Testis (tissue), 5 donors: ENCODE measurements at places on chromosomes 1 and 21.
A peak's percentile ranks its signal among the peaks of the same experiment; 100 is the strongest.

DNA sequence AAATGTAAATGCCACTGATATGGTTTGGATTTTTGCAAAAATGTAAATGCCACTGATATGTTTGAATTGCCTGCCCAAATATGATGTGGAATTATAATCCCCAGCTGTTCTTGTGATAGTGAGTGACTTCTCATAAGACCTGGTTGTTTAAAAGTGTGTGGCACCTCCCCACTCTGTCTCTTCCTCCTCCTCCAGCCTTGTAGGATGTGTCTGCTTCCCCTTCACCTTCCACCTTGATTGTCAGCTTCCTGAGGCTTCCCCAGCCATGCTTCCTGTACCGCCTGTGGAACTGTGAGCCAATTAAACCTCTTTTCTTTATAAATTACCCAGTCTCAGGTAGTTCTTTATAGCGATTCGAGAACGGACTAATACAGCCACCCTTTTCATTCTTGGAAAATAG is 1.3 kb upstream of the CCT8 start:
- no peak for DNase-seq

GRCh38 chr1:16155537-16156410 is at the start of gene EPHA2:
Gene EPHA2, minus strand, starts transcription at chr1:16156069. Its CDS starts 137 bp downstream, at chr1:16155932.
- DNase-seq: peak; percentile 95

- peak; percentile 46 for DNase-seq
These were observed 4.1 kb downstream of the PYCR2 start for GRCh38 chr1:225919906-225920305.

GRCh38 chr1:184803180-184803492 is 48.5 kb upstream of the EDEM3 start:
- DNase-seq: no peak

DNA sequence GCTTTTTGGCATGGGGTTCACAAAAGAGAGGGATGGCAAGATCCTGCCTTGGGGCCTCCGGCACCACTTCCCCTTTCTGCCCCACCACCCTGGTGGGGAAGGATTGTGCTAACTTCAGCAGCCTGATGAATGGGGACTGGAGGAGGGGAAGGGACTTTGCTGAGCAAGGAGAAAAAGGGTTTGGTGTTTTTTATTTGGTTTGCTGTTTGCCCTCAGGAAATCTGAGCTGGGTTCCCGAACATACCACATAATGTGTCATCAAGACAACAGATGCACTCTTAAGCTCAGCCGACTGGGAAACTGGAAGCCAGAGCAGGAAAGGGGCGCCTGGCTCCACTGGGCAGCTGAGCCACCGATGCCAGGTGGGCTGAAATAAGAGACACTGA is 19.8 kb downstream of the OLFML2B start:
- no peak for DNase-seq
